Smooth muscle cell of the coronary artery (primary cell): ENCODE measurements at places on chromosomes 2 and 18. TPM values are rescaled to one million over a fixed set of nuclear protein-coding genes. Genes with fewer than 3 reads are reported as not detected.

MCEE gene
- total RNA-seq, result 17.7 and 26.6 TPM in 2 replicates

ANKRD62 gene
- total RNA-seq, result not detected in 2 replicates

NETO1 gene
- not detected in 2 replicates for total RNA-seq

C2orf72 gene
- under 0.01 and 0.23 TPM in 2 replicates for total RNA-seq

TANC1 gene
- 23.3 and 61.2 TPM in 2 replicates for total RNA-seq

NAT8 gene
- total RNA-seq, result not detected in 2 replicates

IL1B gene
- 0.82 and 60.4 TPM in 2 replicates for total RNA-seq

TMEM182 gene
- total RNA-seq, result 0.94 and 1.9 TPM in 2 replicates

DLX1 gene
- total RNA-seq, result 0.38 TPM in 1 of 2 replicates, not detected in the other

POTEC gene
- 0.12 TPM in 1 of 2 replicates, not detected in the other for total RNA-seq

DAW1 gene
- 0.12 and 9.5 TPM in 2 replicates for total RNA-seq

PCGF1 gene
- 21.1 and 36.6 TPM in 2 replicates for total RNA-seq

DPP10 gene
- total RNA-seq, result not detected in 2 replicates

GPR45 gene
- total RNA-seq, result not detected in 2 replicates

CNOT11 gene
- 9.6 and 12.1 TPM in 2 replicates for total RNA-seq

HSBP1L1 gene
- 2.7 and 3.0 TPM in 2 replicates for total RNA-seq

PTPRM gene
- 27.0 and 64.2 TPM in 2 replicates for total RNA-seq

AGXT gene
- not detected in 2 replicates for total RNA-seq

TRIM54 gene
- not detected in 2 replicates for total RNA-seq

OR6B2 gene
- total RNA-seq, result not detected in 2 replicates

ACTG2 gene
- 0.35 and 0.60 TPM in 2 replicates for total RNA-seq

RNASEH1 gene
- total RNA-seq, result 23.1 and 34.1 TPM in 2 replicates

UGT1A7 gene
- total RNA-seq, result not detected in 2 replicates

RAD51AP2 gene
- under 0.01 TPM in 1 of 2 replicates, not detected in the other for total RNA-seq

UBE2E3 gene
- 14.5 and 35.2 TPM in 2 replicates for total RNA-seq

SALL3 gene
- total RNA-seq, result not detected in 2 replicates

SH3BP4 gene
- total RNA-seq, result 11.2 and 53.3 TPM in 2 replicates

INO80D gene
- 2.7 and 3.5 TPM in 2 replicates for total RNA-seq

CPO gene
- 0.47 TPM in 1 of 2 replicates, not detected in the other for total RNA-seq

PNPT1 gene
- 24.0 and 26.8 TPM in 2 replicates for total RNA-seq

MTCL1 gene
- 26.7 and 68.1 TPM in 2 replicates for total RNA-seq

ADGRF3 gene
- total RNA-seq, result under 0.01 TPM in 1 of 2 replicates, not detected in the other

GPR55 gene
- not detected in 2 replicates for total RNA-seq

GPR75 gene
- 0.38 and 1.4 TPM in 2 replicates for total RNA-seq

SCN9A gene
- 0.83 and 2.6 TPM in 2 replicates for total RNA-seq

RAX gene
- total RNA-seq, result not detected in 2 replicates

BCL2 gene
- 0.60 and 7.3 TPM in 2 replicates for total RNA-seq
